ENCODE measurements at places on chromosomes 11 and 22.

DNA sequence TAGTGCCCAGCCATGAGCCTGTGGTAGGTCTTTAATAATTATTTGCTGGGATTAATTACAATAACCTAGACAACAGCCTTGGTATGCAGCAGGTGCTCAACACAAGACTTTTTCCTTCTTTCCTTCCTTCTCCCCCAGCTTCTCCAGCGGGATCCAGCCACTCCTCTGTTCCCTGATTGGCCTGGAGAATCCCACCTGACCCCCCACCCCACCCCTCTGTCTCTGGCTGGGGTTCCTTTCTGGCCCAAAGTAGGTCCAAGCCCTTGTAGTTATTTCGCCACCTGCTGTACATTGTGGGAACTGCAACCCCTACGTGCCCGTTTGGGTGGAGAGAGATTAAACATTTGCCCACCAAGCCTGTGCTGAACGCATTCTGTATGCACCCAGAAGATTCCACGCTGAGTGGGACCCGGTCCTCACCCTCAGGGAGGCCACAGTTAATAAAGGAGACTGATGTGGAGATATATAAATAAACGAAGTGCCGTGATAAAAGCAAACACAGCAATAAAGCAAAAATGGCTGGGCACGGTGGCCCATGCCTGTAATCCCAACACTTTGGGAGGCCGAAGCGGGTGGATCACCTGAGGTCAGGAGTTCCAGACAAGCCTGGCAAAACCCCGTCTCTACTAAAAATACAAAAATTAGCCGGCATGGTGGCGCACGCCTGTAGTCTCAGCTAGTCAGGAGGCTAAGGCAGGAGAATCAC lies 32.1 kb upstream of the DGKZ start:
- DNase-seq = peak; percentile 83

GRCh38 chr11:3160252-3161031 lies 4.7 kb downstream of the OSBPL5 start:
- peak; percentile 85 for DNase-seq

GRCh38 chr11:19071255-19071654 lies 10.7 kb upstream of the MRGPRX2 start:
- peak; percentile 68 for DNase-seq

DNA sequence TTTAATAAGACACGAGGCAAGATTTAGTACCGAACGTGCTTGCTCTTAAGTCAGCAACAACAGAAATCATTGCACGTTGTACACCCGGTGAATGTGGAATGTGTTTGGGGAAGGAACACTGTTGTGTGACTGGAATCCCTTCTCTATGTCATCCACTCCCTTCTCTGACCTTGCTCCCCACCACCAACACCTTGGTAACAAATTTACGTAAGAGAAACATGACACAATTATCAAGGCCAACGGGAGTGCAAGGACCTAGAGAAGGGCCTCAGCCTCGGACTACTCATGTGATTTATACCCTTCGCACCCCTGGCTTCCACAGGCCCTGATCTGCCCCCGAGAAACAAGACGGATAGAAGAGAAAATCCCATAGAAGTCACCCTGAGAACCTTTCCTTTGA lies 236.2 kb downstream of the LARGE1 start:
- DNase-seq = no peak

DNA sequence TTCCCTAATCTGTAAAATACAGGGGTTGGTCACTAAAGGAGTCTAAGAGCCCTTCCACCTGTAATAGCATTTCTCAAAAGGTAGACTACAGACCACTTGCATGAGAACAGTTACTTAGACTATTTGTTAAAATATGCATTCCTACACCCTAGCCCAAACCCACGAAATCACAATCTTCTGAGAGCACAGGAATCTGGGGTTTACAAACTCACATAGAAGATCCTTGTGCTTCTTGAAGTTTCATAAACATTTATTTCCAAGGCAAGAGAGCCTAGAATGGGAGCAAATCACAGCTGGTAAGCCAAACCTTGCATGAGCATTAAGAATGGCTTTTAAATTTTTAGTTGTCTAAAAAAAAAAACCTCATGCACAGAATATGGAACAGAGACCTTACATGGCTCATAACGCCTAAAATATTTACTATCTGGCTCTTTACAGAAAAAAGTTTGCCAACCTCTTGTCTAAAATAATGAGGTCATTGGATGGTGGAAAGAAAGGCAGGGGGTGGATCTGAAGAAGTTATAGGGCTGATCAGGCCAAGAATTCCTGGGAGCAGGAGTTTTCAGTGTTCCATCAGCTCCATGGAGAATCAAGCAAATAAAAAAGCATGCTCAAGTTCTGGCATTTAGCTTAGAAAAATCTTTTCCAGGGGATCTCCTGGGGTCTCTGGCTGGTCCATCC lies 133.4 kb downstream of the CCDC34 start:
- no peak for DNase-seq

DNA sequence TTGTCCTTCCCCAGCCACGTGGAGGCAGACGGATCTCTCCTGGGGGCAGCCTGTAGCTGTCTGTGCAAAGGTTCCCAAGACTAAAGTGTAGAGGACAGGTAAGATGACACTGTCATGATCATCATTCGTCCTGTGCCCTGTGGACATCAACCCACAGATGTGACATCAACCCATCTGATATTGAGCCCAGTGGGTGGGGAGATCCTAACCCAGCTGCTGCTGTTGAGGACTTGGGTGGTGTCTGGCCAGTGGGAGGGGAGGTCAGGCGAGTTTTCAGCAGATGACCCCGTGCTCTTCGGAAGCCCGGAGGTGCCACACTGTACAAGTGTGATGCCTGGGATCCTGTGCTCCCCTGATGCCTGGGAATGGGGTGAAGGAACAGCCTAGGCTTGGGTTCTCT lies 1.2 kb upstream of the GAL start:
- DNase-seq = no peak

- no peak for DNase-seq
Measured at GRCh38 chr11:68412593-68413475, 47.7 kb upstream of the PPP6R3 start.

GRCh38 chr11:115695677-115696364 lies 191.6 kb upstream of the CADM1 start:
- DNase-seq = no peak

DNA sequence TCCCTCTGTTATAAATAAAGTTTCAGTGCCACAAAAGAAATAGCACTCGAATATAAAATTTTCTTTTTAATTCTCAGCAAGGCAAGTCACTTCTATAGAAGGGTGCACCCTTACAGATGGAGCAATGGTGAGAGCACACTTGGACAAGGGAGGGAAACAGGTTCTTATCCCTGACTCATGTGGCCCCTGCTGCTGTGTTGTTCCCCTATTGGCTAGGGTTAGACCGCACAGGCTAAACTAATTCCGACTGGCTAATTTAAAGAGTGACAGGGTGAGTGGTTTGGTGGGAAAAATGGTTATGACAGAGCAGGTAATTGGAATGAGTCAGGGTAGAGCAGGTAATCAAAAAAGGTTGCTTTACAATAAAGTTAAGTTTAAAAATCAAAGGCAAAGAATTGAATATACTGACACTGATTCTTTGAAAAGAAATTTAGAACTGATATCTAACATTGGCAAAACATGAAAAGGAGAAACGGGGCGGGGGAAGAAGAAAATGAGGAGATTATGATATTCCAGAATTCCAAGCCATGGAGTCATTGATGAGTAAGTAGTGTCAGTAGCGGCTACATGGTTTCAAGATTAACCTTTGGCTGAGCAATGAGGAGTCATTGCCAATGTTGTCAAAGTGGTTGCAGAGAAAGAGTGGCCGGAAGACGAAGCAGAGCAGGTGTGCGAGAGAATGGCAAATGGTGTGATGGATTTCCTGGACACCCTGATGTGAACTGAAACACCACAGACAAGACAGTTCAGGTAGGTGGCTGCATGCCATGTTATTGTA lies 48.4 kb upstream of the MRGPRX1 start:
- DNase-seq = no peak

GRCh38 chr11:46615756-46616155 lies 1.3 kb downstream of the HARBI1 start:
- no peak for DNase-seq

GRCh38 chr11:65574811-65575567 lies 864 bp upstream of the EHBP1L1 start:
- no peak for DNase-seq

- no peak for DNase-seq
Measured at GRCh38 chr11:36264011-36264972, 24.9 kb downstream of the COMMD9 start.

GRCh38 chr22:40404251-40405177 lies 34.1 kb downstream of the SGSM3 start:
- DNase-seq = no peak

DNA sequence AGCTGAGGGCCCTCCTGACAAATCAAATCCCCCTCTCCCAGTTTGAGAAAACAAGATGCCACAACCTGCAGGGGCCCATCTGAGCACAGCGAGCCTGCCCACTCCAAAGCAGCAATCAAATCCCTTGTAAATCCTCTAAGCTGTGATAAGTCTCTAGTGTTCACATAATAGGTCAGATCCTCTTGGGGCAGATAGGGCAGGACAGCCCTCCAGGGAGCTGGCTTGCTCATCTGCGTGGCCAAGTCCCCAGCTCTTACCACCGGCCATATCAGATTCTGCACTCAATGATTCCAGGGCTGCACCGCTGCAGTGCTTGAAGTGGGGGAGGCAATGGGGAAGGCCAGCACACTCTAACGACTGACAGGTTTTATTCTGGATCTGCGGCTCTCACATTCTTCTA lies 29.6 kb upstream of the FLI1 start:
- no peak for DNase-seq

GRCh38 chr11:130318031-130318673 lies 3.4 kb upstream of the ZBTB44 start:
- DNase-seq = no peak

- DNase-seq = no peak
Measured at GRCh38 chr11:133742353-133742752, 103.0 kb downstream of the SPATA19 start.

DNA sequence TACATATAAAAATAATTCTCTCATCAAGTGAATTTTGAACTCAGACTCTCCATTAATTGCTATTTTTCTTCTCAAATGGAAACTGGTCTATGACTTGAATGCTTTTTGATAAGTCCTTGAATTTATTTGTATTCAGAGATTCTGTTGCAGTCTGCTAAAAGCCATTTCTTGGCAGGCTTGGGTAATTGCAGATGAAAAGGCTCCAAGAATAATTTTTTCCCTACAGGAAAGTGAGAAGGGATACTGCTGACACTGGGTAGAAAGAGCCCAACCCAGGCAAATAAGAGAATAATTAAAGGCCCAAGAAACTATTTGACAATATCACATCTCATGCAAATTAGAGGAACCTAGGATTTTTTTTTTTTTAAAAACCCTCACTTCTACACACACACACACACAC lies 246.5 kb upstream of the DDI1 start:
- DNase-seq = no peak

DNA sequence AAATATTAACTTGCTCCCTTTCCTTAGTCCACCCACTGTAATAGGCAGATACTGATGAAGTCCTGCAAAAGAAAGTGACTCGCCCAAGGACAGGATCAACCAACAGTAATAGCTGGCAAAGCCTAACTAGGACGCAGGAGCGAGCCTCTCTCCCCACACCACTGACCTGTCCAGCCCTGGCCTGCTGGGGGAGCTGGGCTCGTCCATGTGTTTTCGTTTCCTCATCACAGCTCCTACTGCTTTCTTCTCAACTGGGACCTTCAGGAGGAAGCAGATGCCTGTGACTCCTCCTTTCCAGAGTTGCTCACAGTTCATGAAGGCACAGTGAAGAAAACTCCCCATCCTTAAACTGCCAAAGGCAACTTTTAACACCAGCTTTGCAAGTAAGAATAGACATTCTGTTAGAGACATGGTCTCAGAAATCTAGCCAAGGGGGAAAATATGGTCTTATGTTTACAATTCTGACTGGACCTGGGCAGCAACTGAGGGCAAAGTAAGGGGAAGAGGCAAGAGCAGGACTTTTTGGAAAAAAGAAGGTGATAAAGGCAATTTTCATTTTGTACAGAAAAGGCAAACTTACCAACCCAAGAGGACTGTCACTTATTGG lies 11.6 kb upstream of the GPHA2 start:
- no peak for DNase-seq

GRCh38 chr22:21719024-21719423 lies 16.6 kb downstream of the YPEL1 start:
- DNase-seq = no peak

- DNase-seq = no peak
Measured at GRCh38 chr11:1009991-1010390, 26.5 kb downstream of the MUC6 start.

DNA sequence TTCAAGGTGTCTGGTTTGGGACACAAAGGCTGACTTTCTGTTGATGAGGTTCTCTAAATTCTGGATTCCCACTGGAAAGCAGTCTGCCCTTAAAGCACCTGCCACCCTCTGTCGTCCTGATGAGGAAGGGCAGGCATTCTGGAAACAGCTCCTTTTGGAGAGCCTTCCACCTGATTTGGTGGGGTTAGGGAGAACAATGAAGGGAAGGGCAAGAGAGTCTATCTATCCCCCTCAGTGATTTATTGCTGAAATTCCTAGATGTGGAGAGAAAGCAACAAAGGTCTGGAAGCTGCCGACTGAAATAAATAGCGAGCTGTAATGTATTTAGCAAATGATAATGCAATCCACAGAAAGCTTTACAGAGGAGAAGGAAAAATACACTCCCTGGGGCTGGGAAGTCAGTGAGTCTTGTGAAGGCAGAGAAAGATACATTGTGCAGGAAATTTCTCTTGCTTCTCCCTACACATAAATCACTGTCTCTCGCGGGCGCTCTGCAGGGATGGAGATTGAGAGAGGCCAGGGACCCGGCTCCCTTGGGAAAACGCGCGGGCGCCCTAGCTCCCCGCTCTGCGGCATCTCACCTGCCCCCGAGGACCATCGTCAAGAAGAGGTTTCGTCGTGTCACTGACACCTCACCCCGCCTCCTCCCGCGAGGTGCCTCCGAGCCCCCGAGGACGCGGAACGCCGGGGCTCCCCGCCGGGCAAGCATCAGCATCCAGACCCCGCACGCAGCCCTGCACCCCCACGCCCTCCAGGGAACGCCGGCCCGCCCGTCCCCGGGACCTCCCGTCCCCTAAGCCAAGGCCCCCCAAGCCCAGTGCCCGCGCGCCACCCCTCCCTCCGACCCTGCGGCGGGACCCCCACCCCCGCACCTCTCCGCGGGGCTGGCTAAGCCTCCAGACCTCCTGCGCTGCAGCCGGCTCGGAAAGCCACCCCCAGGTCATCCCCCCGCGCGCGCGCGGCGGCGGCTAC lies 673 bp downstream of the CDON start:
- peak; percentile 28 for DNase-seq

DNA sequence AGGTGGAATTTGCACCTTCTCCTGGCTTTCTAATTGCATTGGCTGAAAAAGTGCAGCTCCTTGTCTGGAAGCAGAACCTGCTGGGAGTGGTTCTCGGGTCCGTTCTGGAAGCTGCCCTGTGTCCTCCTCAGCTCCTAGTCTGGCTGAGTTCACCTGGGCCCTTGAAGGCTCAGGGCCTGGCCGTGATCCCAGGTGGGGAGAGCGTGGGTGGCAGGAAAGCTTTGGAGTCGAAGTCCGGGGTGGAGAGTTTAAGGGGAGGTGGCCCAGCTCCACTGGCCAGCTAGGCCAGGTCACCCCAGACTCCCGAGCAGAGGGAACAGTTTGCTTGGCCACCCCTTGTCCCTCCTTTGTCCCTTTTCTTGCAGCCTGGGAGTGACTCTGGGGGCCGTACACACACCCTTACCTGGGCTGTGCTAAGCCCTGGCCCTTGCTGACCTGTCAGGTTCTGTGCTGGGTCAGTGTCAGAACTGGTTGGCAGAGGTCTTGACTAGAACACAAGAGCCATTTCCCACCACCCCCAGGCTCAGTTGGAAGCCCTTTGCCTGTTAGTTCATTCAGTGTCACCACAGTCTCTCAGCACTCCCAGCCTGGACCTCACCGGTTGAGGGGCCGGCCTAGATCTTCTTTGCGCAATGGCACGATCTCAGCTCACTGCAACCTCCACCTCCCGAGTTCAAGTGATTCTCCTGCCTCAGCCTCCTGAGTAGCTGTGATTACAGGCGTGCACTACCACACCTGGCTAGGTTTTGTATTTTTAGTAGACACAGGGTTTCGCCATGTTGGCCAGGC lies 37.3 kb downstream of the LRP5 start:
- no peak for DNase-seq
